ENCODE measurements at places on chromosomes 7 and 10.

- no peak for DNase-seq
Observed at GRCh38 chr10:63600540-63600939, 79.3 kb downstream of the REEP3 start.

DNA sequence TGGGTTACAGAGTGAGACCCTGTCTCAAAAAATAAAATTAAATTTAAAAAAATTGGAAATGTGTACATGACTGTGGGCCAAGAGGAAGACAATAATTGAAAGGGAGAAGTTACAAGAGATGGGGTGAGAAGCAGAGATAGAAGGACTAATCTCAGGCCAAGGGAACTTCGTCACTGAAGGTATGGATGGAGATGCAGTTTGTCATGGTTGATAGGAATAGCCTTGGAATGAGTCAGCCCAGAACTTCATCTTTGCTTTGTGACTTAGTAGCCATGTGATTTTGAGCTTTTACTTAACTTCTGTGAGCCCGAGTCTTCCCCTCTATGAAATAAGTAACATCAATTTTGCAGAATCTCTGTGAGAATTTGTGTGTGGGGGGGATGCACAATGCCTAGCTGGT is 6.5 kb upstream of the PODXL start:
- no peak for DNase-seq

- no peak for DNase-seq
Observed at GRCh38 chr7:131197920-131198615, 129.6 kb upstream of the MKLN1 start.

GRCh38 chr7:106222545-106222944 is 62.2 kb downstream of the NAMPT start:
- no peak for DNase-seq

GRCh38 chr7:17844022-17844421 is 96.3 kb downstream of the SNX13 start:
- no peak for DNase-seq

GRCh38 chr7:138510003-138510402 is 49.9 kb downstream of the TRIM24 start:
- DNase-seq = no peak

- no peak for DNase-seq
Observed at GRCh38 chr7:1951159-1951536, 281.1 kb downstream of the ELFN1 start.

- no peak for DNase-seq
Observed at GRCh38 chr10:47161465-47161864, 138.5 kb upstream of the GDF10 start.

GRCh38 chr10:17659365-17659764 is 15.4 kb downstream of the STAM start:
- no peak for DNase-seq

- DNase-seq = no peak
Observed at GRCh38 chr10:123564631-123565030, 101.5 kb upstream of the GPR26 start.

DNA sequence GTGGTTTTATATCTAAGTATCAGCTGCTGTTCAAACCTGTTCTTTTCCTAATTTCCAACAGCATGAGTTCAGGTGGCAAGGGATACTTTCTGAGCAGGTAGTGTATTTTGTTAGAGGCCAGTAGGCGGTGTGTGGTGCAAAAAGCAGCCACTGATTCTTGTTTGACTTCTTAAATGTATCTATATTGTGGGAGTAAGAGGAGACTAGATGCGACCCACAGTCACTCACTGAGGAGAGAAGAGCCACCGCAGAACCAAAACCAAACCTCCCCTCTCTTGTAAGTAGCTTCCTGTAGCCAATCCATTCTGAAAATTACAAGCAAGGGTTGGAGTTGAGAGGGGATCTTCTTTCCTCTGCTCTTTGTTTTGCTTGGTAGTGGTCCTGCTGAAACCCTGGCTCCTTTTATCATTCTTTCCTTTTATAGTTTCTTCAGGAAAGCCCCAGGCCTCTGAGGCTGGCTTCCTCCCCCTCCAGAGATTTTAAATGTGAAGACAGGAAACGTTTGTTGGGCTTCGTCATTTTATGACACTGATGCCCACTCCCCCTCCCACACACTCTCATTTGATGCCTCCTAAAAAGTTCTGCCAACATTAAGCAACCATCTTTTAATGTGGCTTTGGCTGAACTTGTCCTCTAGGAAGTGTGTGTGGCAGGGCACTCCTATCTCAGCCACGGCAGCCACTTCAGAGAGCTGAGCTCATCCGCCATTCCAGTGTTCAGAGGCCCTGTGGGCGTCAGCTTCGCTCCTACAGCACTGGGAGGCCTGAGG is 566.0 kb downstream of the SUGCT start:
- DNase-seq = no peak

DNA sequence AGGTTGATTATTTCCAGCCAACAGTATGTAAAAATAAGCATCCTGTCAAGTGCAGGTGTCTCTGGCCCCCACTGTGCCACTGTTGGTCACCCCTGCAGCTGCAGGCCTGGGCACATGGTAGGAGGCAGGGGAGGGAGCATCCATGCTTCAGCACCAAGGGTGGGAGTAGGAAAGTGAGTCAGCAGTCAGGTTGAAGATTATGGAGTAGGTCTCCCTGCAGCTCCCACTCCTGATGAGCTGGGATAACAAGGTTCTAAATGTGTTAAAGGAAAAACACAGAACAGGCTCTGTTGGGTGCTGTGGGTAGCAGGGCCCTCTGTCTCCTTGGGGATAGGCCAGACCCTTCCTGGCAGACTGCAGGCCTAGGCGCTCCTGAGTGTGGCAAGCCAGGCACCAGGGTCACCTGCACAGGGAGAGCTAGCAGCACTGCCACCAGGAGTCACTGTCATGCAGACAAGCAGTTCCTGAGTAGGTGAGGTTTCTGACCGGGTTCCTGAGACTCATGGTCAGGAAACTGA is 59.3 kb downstream of the NUDCD3 start:
- DNase-seq = no peak

- no peak for DNase-seq
Observed at GRCh38 chr10:126373972-126374371, 14.3 kb downstream of the ADAM12 start.

- no peak for DNase-seq
Observed at GRCh38 chr7:41771717-41772116, 68.8 kb upstream of the INHBA start.

- no peak for DNase-seq
Observed at GRCh38 chr7:36723951-36724664, at the start of gene AOAH. TSS of gene AOAH (minus strand) at chr7:36724494. CDS start at chr7:36724148, 346 bp downstream.

DNA sequence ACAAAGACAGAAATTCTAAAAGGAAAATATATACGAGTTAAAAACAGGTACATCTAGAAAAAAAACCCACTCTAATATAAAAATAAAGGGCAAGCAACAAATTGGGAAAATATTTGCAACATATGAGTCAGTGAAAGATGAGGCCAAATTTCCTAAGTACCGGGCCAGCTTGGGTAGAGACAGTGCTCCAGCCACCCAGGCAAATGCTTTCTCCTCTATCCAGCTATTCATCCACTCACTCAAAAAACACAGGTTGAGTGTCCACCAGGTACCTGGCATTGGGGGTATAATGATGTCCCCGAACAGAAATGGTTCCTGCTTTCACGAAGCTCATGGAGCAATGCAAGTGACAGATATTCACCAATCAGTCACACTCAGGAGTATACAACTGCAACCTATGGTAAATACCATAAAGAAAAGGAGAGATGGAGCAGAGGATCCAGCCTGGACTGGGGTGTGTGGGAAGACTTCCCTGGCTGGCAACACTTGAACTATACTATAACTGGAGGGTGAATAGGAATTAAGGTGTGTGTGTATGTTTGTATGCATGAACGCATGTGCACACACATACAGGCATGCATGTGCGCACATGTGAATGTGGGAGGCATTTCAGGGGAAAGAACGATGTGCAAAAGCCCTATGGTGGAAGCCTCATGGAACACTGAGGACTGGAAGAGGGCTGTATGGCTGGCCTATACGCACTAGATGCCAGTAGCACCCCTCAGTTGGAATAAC is 2.3 kb downstream of the ARHGAP22 start:
- no peak for DNase-seq

DNA sequence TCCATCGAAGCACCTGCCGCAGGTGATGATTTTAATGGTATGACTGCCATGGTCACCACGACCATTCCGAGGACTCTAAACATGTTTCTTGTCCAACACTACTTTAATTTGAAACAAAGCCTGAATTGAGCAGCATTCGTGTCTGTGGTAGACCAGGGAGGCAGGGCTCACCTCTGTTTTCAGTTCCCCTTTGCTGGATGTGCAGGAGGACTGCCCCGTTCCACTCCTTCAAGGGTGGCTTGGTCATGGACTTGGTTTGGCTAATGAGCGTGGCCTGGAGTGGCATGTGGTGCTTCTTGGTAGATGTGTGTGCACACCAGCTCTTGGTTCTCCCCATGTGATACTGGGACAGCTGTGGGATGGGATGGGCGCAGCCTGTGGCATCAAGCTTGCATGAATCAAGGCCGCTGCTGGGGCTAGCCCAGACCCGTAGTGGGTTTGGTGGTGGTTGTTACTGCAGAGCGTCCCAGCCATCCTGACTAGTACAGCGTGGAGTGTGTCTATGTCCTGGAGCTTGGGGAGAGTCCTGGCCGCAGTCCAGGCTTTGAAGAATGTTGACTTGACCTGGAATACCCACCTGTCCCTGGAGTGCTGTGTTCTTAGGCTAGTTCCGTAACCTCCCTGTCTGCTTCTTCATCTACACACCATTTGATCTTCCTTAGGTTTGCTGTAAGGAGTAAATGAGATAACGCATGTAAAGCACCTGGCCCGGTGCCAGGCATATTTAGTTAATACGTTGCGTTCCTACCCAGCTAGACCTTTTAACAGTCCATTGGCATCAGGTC is 34.8 kb downstream of the MGMT start:
- DNase-seq = no peak

DNA sequence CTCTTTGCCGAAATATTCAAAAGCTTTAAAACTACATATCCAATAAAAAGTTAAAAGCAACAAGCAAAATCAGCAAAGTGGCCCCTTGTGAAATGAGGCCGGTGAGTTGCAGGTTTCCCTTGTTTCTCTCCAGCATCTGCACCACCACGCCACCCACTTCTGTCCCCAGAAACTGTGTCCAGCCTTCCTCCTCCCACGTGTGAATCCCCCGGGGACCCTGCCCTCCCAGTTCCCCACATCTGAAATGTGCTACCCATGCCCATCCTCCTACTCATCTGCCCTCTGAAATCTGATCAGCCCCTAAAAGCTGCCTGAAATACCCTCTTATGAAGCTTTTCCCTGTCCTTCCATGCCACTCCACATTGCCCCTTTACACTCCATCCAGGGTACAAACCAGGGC is 3.8 kb downstream of the ALOX5 start:
- DNase-seq = no peak

GRCh38 chr7:132041108-132041507 is 484.7 kb upstream of the PODXL start:
- no peak for DNase-seq

- DNase-seq = no peak
Observed at GRCh38 chr10:46544989-46545791, 11.3 kb downstream of the GPRIN2 start.

- no peak for DNase-seq
Observed at GRCh38 chr10:62511656-62512055, 137.5 kb downstream of the ZNF365 start.

GRCh38 chr7:41037691-41038090 is 665.2 kb downstream of the INHBA start:
- no peak for DNase-seq

- no peak for DNase-seq
Observed at GRCh38 chr7:115940460-115941060, 90.0 kb downstream of the TFEC start.

- no peak for DNase-seq
Observed at GRCh38 chr7:106823631-106824030, 41.5 kb upstream of the PIK3CG start.

DNA sequence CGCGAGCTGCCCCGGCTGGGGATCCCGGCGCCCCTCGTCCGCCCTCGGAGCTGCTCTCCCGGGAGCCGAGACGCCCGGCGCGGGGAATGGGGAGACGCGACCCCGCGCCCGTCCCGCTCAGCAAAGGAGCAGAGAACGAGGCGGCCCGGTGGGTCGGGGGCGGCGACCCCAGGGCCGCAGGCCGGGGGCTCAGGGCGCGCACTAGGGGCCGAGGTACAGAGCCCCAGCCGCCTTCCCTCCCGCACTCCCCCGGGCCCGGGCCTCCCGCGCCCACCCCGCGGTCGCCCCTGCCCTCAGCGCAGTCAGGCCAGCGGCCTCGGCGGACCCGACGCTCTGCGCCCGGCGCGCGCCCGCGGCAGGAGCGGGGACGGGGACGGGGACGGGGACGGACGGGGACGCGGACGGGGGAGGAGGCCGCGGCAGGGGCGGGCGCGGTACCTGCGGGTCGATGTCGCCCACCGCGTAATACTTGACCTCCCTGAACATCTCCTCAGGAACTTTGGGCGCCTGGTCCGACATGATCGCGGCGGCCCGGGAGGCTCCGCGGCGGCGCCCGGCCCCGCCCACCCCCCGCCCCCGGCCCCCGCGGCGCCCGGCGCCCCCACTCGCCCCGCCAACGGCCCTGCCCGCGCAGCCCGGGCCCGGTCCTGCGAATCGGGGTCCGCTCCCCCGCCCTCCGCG is 373 bp downstream of the PAXIP1 start:
- DNase-seq = no peak

GRCh38 chr7:51587604-51588003 is 271.0 kb upstream of the COBL start:
- no peak for DNase-seq

- DNase-seq = no peak
Observed at GRCh38 chr7:29139191-29139590, 7.1 kb downstream of the CPVL start.

DNA sequence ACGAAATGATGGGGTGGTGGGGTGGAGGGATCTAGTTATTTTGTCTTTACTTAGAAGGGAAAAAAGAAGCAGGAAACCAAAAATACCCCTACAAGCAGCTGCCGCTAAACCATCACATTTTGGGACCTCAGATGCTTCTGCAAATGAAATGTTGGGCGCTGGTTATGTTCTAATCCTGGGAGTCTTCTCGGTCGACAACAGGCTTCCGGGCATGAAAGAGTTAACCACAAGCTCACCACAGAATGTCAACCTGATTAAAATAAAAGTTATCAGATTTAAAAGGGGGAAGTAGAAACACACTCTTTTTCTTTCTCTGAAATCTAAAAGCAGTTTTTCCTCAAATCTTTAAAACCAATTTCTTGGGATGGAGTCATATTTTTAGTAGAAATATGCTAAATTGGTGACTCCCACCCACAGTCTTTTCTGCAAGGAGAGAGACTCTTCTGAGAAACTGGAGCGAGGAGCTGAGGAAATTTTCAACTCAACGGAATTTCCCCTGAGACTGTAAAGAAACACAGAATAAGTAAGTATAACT is 16.8 kb downstream of the IL2RA start:
- DNase-seq = no peak

- DNase-seq = no peak
Observed at GRCh38 chr10:16853201-16853600, 36.0 kb upstream of the RSU1 start.

- no peak for DNase-seq
Observed at GRCh38 chr10:35007858-35008301, 82.3 kb downstream of the CUL2 start.

DNA sequence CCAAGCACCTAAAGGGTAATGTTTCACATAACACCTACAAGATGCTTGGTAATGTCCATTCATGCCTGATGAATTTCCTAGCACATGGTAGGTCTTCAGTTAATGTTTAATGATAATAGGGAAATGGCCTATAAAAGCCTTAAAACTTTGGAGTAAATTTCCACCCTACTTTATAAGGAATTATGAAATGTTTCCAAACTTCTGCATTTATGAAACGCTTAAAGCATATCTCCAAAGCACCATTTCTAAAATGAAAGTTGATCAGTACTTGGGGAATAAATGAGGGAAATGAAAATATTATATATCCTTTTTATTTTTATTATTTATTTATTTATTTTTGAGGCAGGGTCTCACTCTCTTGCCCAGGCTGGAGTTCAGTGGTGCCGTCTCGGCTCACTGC is 51.8 kb downstream of the INPP5F start:
- DNase-seq = no peak

- no peak for DNase-seq
Observed at GRCh38 chr7:155000795-155001194, 2.1 kb downstream of the PAXIP1 start.

Measured in cerebellar nuclear complex (tissue), 1 donor.